Fibroblast of upper back skin (primary cell): ENCODE measurements at places on chromosomes 5 and 9.
A peak's percentile ranks its signal among the peaks of the same experiment; 100 is the strongest.

- peak; percentile 78 for DNase-seq
Observed at GRCh38 chr9:86655147-86655546, 292.2 kb downstream of the GAS1 start.

GRCh38 chr9:26331223-26331622 lies 561.4 kb downstream of the CAAP1 start:
- peak; percentile 3 for DNase-seq

DNA sequence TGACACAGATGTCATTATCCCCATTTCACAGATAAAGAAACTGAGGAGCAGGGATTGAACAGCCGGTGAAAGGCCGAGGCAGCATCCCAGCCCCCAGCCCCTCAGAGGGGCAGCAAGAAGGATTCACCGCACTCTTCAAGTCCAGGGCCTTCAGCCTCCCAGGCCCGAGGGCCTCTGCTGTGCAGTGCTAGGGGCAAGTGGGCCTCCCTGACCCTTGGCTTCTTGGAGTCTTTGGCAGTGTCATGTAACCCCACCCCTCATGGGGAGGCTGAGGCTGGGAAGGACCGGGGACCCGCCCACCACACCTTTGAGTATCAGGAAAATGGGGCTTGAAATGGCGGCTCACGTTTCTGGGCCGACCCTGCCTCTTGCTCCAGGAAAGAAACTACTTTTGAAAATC lies 28.7 kb upstream of the RXRA start:
- no peak for DNase-seq

GRCh38 chr5:14928661-14929060 lies 57.1 kb upstream of the ANKH start:
- peak; percentile 94 for DNase-seq

GRCh38 chr5:41754857-41755256 lies 115.4 kb downstream of the OXCT1 start:
- DNase-seq: no peak

DNA sequence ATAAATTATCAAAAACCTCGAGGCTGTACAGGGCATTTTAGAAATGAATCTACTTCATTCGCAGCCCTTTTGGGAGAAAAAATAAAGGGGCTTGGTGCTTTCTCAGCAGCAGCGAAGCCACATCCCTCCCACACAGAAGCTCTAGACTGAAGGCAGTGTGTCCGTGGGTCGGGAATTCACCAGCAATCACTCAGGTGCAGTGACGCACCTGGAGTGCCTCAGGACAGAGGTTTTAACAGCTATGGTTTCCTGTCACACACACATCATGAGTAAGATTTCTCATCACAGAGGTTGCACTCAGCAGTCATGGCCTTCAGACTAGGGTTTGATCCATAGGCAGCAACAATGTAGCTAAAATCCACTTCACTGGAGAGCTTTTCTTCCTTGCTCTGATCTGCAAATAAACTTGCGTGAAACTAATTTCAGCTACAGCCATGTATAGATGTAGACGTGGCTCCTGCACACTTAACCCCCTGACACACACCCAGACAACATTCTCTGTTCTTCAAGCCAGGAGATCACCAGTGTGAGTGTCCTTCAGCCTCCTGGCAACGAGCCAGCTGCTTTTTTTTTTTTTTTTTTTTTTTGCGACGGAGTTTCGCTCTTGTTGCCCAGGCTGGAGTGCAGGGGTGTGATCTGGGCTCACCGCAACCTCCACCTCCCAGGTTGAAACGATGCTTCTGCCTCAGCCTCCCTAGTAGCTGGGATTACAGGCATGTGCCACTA lies 34.8 kb downstream of the DYNC2I2 start:
- no peak for DNase-seq

DNA sequence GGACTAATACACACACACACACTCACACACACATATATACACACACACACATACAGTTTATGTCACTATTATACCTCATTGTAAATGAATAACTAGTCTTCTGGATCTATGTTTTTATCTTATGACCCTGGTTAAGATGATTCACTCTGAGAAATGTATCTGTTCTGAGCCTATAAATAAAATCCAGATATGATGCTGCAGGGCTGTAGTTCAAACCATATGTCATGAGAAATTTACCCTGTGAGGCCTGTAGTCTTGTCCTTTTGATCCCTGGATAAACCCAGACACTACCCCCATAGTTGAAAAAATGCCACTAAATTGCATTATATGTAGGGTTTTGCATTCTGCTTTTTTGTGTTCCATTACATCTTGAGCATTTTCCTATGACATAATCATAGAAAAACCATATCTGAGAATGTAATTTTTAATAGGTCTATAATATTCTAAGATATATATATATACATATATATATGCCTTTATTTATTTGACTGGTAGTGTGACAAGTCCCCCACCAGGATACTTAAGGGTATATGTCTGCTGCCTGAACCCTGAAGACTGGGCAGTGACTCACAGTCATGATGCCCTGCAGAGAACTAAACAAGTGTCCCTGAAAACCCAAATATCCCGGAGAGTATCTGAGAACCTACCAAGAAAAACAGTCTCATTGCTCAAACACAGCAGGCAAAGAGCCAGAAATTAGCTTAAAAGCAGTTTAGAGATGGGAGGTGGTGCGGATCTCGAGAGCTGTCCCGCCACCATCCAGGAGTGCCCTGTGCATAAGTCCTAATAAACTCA lies 18.4 kb upstream of the ALDOB start:
- DNase-seq: peak; percentile 57

- no peak for DNase-seq
Observed at GRCh38 chr9:7363777-7364477, 435.7 kb downstream of the DMAC1 start.
